Pancreas (tissue), 10 donors: ENCODE measurements at places on chromosomes 6 and 20. TPM values are rescaled to one million over a fixed set of nuclear protein-coding genes. Genes with fewer than 3 reads are reported as not detected.

- no peak for DNase-seq
Measured at GRCh38 chr20:19815553-19815991, 57.5 kb downstream of the RIN2 start.

GRCh38 chr6:37777272-37777834, 42.2 kb upstream of the ZFAND3 start:
- no peak for DNase-seq

- no peak for DNase-seq
Measured at GRCh38 chr6:135257631-135258405, 76.7 kb downstream of the MYB start.

Gene B3GAT2
- 0.06 TPM for total RNA-seq

GRCh38 chr6:25990172-25990873, 27.7 kb downstream of the TRIM38 start:
- DNase-seq: no peak

Gene TP53TG5
- total RNA-seq: not detected

Gene ZNF334
- total RNA-seq: 3.6 TPM

GRCh38 chr20:11850901-11851300, 66.8 kb upstream of the BTBD3 start:
- no peak for DNase-seq

DNA sequence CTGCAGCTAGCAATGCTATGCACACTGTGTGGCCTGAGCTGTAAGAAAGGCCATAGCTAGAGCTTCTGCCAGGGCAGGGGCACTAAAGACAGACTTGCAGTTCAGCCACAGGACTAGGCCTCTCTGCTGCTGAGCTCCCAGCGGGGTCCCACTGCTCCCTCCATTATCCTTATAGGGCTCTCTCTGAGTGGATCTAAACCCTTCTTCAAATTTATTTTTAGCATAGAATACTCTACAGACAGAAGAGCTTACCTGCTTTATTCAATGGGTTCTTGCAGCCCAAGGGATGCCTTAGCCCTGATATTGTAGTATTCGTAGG, 100.9 kb upstream of the MLN start:
- no peak for DNase-seq

GRCh38 chr20:50953196-50953595, 5.1 kb downstream of the DPM1 start:
- no peak for DNase-seq

GRCh38 chr6:108778421-108779186, 69.6 kb upstream of the ARMC2 start:
- DNase-seq: no peak

GRCh38 chr6:52653151-52653550, 17.8 kb upstream of the TMEM14A start:
- DNase-seq: no peak

DNA sequence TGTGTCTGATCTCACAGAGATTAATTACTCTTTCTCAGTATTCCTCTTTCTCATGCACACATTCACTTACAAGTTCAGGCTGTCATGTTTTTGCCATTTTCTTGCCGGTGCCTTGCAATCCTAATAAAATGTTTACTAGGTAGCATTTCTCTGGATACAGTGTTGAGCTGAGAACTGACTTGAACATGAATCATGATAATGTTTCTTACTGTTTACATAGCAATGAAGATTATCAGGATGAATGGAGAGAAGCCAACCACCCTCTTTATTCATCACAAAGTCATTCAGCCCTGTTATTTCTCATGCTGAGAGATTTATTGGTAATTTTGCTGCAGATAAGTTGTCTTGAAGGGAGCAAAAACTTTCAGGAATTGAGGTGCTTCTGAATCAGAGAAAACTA, 185.5 kb upstream of the ECI2 start:
- no peak for DNase-seq

Gene MMS22L
- total RNA-seq: 3.1 TPM

- DNase-seq: peak; percentile 93
Measured at GRCh38 chr6:90296341-90297114, at the start of gene BACH2. Gene BACH2 (minus strand): TSS chr6:90296843. CDS start chr6:90008844, 287,999 bp downstream.

DNA sequence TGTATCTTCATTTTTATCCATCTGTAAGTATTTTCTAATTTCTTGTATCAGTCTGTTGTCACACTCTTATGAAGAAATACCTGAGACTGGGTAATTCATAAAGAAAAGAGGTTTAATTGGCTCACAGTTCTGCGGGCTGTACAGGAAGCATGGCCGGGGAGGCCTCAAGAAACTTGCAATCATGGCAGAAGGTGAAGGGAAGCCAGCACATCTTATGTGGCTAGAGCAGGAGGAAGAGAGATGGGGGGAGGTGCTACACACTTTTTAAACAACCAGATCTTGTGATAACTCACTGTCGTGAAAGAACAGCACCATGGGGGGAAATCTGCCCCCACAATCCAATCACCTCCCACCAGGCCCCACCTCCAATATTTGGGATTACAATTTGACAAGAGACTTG, 10.9 kb upstream of the BCKDHB start:
- DNase-seq: no peak

DNA sequence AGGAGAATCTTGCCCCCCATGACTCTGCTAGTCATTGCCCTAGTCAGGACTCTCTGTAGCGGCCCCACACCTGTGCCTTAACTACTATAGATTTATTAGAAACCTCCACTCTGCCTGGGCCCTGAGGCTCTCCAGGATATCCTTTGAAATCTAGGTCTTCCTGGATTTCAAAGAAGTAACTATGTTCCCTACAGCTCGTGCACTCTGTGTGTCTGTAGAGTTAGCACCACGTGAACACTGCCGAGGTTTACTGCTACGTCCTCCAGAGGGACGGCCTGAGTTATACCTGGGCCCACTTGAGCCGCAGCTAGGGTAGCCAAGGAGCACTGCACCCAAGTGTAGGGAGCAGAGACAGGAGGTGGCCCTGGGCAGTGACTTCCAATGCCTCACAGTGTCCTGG, 19.8 kb downstream of the GLP1R start:
- no peak for DNase-seq

Gene SLC35F1
- 0.14 TPM for total RNA-seq
